ENCODE measurements at places on chromosomes 2 and 18.

DNA sequence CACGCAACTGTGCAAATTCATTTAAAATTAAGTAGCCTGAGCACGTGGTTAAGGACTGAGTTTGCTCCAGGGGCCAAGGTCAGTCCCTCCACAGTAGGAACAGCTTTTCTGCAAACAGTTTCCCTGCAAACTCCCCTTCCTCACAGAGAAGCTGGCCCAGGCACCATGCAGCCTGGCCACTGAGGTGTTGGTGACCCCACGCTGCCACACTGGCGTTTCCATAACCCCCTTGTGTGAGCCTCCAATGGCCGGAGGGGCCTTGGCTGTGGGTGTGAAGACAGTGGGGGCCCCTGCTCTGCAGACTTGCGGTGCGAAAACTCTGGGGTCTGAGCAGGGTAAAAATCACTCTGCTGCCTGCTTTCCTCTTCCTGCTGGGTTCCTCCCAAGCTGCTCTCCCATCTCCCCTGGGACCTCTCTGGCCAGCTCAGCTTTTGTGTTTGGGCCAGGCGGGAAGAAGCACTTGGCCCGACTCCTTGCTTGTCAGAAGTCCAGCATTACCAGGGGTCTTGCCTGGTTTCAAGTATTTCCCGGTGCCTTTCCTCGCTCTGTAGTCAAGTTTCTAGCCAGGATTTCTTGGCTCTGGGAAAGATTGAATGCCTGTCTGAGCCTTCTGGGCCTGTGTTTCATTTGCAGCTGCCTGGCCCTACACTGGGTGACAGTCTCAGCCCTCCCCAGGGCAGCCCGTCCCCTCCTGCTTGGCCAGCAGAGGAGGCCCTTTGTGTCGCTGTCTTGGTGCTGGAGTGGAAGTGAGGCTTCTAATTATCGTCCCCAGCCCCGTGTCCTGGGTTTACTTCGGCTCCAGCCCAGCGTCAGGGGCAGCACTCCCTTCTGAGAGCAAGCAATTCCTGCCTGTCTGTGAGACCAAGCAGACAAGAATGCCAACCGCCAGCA lies 131.4 kb upstream of the SLC1A4 start:
- DNase-seq = no peak

- no peak for DNase-seq
These were observed 29.8 kb upstream of the SLC4A10 start for GRCh38 chr2:161594445-161594844.

DNA sequence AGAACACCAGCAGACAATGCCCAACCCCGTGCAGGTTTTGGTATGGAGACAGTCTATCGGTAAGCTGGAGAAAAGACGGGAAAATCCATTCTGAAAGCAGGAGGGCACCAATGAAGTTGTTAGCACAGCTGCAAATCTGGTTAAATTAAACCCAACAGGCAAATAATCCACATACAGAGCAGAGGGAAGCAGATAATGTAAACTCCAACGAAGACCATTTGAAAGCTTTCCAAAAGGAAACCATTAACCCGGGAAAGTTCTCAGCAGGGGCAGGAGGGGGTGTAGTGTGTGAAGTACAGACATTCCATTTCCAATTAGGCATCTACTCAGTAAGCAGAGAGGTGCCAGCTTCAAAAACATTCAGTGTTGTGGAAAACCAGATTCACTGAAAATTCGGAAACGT lies 10.3 kb downstream of the EDAR start:
- no peak for DNase-seq

DNA sequence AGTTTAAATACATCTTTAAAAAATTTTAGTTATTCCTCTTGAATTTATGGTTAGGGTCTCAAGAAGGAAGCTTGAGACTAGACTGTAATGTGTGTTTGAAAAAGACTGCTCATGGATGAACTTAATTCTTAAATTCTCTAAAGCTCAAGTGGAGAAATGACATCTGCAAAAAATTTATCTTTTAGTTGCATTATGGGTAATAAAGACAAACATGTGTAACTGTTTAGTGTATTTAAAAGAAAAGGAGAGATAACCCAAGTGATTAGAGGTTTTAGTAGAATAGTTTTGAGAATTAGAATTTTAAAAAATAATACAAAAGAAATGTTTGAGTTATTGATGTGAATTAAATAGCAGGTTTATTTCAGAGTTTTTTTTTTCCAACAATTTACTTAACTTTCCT lies 36.7 kb downstream of the GALNT1 start:
- DNase-seq = no peak

GRCh38 chr2:129274038-129274415 lies 705.4 kb upstream of the RAB6C start:
- no peak for DNase-seq

- DNase-seq = no peak
These were observed 562.7 kb upstream of the ID2 start for GRCh38 chr2:8118940-8119781.

DNA sequence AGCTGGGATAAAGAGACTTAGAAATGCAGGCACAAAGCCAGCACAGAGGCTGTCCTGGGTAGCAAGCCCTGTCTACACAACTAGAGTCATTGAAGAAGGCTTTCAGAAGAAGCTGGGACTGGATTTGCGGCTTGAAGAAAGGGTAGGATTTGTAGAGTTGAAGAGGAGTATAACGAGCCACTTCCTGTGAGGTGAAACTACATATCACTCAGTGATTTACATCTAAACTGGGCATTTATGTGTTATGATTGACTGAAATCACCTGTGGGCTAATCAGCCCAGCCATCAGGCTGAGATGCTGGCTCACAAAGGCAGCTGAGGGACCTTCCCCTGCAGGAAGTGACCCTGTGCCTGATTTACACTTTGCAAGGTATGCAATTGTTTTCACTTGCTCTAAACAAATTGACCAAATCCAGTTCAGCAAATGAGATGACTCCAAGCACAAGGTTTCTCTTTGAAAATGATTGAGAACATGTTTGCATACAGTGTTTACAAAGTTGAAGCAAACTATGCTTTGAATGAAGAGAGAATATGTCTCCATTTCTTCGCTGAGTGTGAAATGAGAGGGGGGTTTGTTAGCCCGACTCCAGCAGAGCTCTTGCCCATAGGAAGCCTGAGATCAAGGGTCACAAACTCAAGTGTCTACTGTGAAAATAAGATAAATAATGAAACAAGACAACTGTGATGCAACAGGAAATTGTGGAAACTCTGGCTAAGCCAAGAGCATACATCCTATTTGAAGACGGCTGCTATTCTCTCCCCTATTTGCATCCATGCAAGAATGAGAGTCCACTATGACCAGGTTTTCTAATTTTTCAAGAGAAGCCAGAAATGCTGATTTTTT lies 69.3 kb upstream of the HK2 start:
- DNase-seq = no peak

GRCh38 chr2:52779446-52779845 lies 988.2 kb upstream of the CHAC2 start:
- DNase-seq = no peak

GRCh38 chr18:10927286-10927992 lies 221.9 kb downstream of the PIEZO2 start:
- no peak for DNase-seq

GRCh38 chr2:136206613-136207012 lies 88.7 kb upstream of the CXCR4 start:
- DNase-seq = no peak

- no peak for DNase-seq
These were observed 58.8 kb downstream of the ST6GAL2 start for GRCh38 chr2:106827158-106827557.

GRCh38 chr2:67797801-67798540 lies 264.8 kb downstream of the C1D start:
- DNase-seq = no peak

DNA sequence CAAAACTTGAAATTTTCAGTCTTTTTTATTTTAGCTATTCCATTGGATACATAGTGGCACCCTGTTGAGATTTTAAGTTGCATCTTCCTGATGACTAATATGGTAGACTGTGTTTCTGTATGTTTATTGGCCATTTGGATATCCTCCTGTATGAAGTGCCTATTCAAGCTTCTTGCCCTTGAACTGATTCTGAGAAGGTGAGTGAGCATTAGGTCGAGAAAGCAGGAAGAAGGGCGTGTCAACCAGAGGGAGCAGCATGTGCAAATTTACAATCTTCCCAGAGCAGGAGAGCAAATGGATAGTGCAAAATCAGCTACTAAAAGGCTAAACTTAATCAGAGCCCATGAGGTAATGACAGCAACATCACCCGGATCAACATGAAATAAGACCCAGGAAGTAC lies 8.6 kb downstream of the INPP1 start:
- no peak for DNase-seq

- no peak for DNase-seq
These were observed 28.8 kb downstream of the SETBP1 start for GRCh38 chr18:44709307-44710126.

DNA sequence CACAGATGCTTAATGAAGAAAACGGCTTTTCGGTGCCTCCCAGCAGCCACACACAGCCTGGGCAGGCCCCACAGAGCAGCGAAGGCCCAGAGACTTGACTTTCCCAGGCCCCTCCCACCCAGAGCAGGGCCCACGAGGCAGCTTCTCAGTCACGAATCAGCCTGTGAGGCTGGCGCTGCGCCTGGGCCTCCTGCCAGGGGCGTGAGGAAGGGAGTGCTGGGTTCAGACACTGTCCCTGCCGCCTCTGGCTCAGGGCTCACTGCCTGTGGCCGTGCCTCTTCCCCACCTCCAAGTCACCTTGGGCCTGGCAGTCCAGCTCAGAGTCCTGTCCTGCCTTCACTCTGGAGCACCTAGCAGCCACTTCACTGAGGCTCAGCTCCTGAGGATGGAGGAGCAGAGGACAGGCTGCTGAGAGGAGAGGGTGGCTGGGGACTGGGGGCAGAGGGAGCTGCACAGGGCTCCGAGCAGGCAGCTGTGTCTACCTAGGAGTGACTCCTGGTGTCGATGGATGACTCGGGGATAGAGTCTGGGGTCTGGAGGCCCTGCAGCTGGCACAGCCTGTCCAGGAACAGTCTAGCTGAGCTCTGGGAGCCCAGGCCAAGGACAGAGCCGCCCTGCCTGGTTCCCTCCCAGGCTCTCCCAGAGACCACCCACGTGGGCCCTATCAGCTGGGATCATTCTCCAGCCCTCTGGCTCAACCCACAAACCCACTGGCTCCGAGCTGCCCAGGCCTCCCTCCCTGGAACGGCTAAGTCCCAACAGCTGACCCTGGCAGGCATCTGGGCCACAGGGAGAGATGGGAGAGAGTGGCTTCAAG lies 36.4 kb upstream of the FOSL2 start:
- no peak for DNase-seq

- DNase-seq = no peak
These were observed 63.2 kb upstream of the COPS8 start for GRCh38 chr2:237022533-237022932.

GRCh38 chr2:150207979-150208378 lies 279.5 kb downstream of the RND3 start:
- no peak for DNase-seq
